ENCODE measurements at places on chromosomes 3 and 15.

- DNase-seq = peak; percentile 84
These were observed at the start of gene ZKSCAN7 for GRCh38 chr3:44554626-44555592. ZKSCAN7 (plus strand) TSS chr3:44555193; CDS start chr3:44557048, 1,855 bp downstream.

DNA sequence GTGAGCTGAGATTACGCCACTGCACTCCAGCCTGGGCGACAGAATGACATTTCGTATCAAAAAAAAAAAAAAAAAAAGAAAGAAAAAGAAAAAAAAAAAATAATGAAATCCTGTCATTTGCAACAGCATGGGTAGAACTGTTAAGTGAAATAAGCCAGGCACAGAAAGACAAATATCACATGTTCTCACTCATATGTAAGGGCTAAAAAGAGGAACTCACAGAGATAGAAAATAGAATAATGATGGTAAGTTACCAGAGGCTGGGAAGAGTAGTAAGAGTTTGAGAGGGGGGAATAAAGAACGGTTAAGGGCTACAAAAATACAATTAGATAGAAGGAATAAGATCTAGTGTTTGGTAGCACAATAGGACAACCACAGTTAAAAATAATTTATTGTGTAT lies 19.7 kb downstream of the DENND6A start:
- DNase-seq = no peak

DNA sequence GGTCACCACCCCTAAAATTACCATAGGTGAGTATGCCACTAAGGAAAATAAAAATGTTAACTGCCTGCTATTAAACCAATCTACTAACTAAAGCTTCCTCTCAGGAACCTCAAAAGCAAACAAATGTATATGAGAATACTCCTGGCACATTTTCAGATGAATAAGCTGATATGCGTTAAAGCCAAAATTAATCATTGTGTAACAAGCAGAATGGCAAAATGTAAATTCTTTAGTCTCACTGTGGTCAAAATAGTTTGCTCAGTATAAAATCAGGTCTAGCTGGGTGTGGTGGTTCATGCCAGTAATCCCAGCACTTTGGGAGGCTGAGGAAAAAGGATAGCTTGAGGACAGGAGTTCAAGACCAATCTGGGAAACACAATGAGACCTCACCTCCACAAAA lies 53.6 kb downstream of the SUMF1 start:
- no peak for DNase-seq

- DNase-seq = no peak
These were observed 62.2 kb downstream of the MB21D2 start for GRCh38 chr3:192855434-192855833.

DNA sequence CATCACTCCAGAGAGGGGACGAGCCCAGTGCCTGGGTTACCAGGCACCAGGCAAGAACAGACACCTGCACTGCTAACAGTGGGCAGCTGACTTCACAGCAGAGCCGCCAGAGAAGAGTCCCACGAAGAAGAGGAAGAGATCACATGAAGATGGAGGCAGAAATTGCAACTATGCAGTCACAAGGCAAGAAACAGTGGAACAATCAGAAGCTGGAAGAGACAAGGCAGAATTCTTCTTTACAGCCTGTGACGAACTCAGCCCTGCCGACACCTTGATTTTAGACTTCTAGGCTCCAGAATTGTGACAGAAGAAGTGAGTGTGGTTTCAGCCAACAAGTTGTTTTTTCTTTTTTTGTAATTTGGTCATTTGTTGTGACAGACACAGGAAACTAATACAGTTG lies 59.2 kb downstream of the IL12A start:
- no peak for DNase-seq

GRCh38 chr3:31028766-31029165 lies 134.3 kb upstream of the GADL1 start:
- no peak for DNase-seq
